ENCODE measurements at places on chromosomes 6 and 20.

DNA sequence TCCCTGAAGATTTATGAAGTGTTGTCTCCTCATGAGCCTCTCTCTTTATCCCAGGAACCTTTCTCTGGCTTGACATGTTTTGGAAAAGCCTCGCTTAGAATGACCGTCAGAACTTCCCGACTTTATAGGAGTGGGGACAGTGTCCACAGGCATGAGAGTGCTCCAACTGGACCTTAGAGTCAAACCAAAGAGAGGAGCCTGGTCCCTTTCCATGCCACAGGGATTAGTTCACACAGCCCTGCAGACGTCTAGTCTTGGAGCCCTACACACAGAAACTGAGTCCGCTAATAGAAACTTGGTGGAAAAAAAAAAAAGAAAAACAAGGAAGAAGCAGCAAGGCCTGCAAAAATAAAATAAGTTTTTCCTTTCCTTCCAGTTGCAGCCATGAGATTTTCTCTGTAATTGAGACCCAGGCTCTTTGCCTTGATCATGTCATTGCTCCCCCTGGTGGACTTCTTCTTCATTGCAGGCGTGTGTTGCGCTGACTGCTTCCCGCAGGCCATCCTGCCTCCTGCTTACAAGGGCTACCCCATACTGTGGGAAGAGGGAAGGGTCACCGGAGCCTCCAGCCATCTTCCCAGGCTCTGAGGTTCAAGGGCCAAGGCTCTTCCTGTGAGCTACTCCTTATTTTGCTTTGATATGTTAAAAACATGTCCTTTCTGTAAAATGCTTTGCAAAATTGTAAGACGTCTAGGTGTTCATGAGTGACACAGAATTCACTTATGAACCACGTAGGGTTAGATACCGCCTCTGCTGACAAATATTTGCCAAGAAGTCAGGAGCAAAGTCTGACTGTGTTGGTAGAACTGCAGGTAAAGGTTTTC is 201.0 kb downstream of the UST start:
- DNase-seq: peak; percentile 66

DNA sequence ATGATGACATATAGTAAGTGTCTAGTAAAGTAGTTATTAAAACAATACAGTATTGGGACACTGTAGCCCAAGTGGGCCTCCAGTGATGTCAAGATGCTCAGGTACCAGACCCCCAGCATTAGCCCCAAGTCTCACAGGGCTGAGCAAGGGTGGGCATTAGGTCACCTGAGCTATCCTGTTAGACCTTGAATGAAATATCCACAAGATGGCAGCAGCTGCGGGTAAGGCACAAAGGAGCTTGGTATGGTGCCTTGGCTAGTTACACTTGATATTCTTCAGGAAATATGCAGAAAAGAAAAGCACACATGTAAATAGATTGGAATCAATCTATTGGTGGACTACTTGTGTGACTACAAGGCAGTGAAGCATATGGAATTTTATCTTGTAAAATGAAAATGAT is 701.8 kb upstream of the ADGRB3 start:
- DNase-seq: no peak

- DNase-seq: no peak
These were observed 26.2 kb upstream of the HDAC2 start for GRCh38 chr6:113997116-113997515.

GRCh38 chr6:33189625-33190448 is 2.4 kb downstream of the COL11A2 start:
- DNase-seq: no peak

GRCh38 chr20:3059489-3059888 is 11.9 kb upstream of the OXT start:
- DNase-seq: no peak

- peak; percentile 21 for DNase-seq
These were observed 17.6 kb upstream of the SNAI1 start for GRCh38 chr20:49964964-49965780.

GRCh38 chr20:59605601-59606364 is 1.4 kb downstream of the PHACTR3 start:
- DNase-seq: no peak

DNA sequence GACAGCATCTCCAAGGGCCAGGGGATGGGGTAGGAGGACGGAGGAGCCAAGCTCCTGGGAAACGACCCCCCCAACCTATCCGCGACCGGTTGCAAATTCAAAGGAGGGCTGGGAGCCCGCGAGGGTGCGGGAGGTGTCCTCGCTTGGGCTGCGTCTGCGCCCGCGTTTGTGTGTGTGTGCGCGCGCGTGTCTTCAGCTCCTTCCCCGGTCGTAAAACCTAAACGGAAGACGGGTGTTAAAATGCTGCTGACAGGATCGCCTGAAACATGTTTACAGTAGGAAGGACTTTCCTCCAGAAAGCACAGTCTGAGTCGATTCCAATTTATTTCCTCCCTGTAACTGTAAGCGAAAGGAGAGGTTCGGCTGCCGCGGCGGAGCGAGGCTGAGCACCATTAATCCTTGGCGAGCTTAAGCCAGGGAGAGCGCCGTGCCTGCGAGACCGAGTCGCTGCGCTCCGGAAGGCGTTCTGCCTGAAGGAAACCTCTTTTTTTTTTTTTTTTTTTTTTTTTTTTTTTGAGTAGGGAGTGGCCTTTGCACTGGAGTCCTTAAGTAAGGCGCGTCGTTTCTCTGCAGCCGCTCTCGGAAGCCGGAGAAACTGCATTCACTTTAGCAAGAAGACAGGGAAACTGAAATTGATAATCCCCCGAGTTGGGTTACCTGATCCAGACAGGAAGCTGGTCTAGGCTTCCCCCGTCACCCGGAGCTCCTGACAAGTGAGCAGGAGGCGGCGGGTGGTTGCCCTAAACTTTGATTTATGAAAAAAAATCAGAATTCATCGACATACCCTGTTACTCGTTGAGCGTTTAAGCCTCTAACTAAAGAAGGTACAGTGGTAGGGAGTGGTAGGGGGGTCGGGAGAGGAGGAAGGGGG is 4.8 kb upstream of the SOX4 start:
- DNase-seq: no peak

- no peak for DNase-seq
These were observed 26.9 kb downstream of the CFAP61 start for GRCh38 chr20:20079102-20079784.

DNA sequence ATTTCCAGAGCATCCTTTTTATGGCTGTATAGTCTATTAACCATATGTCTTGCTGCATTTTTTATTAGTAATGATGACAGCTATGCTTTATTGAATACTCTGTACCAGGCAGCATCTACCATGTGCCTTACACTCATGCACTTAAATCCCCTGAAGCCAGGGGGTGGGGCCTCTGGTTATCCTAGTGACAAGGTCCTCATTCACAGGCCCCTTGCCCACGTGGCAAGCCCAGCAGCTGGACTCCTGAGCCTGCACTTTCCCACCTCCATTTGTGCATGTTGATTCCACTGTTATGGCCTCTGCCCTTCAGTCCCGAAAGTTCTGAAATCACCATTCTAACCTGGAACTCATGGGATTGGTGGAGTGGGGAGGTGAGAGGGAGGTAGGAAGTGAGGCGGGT is 22.3 kb downstream of the ACTR5 start:
- DNase-seq: no peak

DNA sequence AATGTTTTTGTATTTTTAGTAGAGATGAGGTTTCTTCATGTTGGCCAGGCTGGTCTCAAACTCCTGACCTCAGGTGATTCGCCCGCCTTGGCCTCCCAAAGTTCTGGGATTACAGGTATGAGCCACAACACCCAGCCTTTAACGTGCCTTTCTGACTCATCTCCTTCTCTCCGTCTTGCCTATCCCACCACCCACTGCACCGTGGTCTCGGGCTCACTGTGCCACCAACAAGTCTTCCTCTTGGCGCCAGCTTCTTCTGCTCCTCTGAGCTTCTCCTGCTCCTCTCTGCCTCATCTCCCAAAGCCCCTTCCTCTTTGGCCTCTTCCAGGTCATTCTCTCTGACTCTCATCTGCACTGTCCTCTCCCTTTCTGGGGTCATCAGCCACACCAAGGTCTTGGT is 41.0 kb downstream of the TMEM242 start:
- no peak for DNase-seq

DNA sequence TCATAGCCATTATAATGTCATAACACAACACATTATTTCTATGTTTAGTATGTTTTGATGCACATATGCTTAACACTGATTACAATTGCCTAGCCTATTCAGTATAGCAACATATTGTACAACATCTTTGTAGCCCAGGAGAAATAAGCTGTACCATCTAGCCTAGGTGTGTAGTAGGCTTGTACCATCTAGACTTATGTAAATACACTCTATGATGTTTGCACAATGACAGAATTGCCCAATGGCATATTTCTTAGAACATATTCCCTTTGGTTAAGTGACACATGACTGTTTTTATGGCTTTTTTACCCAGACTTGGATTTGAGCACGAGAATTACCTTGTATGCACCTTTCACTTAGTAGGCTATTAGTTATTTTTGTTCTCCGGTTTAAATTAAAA is 64.5 kb upstream of the HIVEP1 start:
- no peak for DNase-seq

- no peak for DNase-seq
These were observed 63.7 kb downstream of the SLC22A23 start for GRCh38 chr6:3392930-3393835.

DNA sequence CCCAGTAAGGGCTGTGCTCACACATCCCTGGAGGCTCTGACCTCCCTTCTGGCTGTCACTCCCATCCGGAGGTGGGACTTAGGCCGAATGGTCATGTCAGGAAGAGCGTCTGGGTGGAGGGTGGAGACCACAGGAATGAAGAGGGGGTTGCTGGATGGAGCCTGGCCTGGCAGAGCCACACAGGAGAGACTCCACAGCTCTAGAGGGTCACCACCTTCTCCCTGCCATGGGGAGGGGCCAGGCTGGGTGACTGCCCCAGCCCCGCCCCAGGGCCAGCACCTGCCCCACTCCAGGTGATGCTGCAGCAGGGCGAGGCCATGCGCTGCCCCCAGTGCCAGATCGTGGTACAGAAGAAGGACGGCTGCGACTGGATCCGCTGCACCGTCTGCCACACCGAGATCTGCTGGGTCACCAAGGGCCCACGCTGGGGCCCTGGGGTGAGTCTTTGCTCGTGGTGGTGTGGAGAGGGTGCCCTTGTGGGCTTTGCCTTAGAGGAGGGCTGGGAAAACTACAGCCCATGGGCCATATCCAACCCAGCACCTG is 20.6 kb downstream of the RBCK1 start:
- DNase-seq: no peak

- DNase-seq: no peak
These were observed 64.9 kb downstream of the SYCP2L start for GRCh38 chr6:10951675-10952282.

GRCh38 chr20:4061987-4062386 is 46.6 kb upstream of the RNF24 start:
- DNase-seq: no peak

DNA sequence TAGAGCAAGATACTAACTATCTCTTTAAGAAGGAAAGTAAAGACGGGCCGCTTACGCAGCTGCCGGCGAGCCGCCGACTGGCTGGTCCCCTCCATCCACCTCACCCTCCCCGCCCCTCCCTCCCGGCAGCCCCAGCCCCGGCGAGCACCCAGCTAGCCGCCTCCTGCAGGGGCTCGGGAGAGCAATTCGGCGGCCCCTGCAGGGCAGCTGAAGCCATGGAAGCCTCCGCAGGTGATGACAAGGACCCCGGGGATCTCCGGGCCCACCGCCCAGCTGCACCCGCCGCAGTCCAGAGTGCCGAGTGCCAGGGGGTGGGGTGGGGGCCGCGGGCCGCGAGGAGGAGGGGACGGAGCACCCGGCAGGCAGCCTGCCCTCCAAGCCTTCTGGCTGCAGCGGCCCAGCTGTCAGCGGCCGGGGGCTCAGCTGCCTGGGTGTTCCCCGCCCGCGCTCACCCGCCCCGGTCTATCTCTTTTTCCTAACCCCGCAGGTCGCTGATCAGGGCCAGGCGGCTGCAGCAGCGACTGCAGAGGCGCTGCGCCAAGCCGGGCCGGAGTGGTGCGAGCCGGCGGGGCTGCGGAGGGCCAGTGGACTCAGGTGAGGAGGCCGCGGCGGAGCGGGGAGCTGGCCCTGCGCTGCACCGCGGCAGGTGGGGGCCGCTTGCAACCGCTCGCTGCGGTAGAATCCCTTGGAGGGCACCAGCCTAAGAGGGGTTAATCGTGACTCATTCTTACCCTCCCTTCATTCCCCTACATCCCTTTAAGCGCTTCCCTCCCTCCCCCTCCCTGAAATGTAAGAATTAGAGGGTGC is at the start of gene SNPH:
SNPH (plus strand) TSS at position 128 of the 807 bp plus-strand sequence. CDS start 29,946 bp downstream, outside the sequence.
- DNase-seq: peak; percentile 53

DNA sequence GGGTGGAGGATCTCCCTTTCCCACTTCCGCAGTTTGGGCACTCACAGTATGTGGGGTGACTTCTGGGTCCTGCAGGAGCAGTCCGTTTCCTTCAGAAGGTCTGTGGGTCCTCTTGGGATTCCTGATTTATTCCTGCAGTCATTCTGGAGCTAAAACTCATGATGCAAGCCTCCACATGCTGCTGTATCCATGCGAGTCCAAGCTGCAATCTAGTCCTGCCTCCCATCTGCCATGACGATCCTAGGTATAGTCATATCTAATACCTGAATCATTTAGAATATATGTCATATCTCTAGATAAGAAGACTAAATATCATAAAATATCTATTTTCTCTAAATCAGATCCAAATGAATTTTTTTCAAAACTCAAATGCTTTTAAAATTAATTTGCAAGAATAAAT is 103.4 kb upstream of the AHI1 start:
- no peak for DNase-seq

GRCh38 chr6:113120582-113121285 is 736.4 kb upstream of the MARCKS start:
- DNase-seq: no peak

DNA sequence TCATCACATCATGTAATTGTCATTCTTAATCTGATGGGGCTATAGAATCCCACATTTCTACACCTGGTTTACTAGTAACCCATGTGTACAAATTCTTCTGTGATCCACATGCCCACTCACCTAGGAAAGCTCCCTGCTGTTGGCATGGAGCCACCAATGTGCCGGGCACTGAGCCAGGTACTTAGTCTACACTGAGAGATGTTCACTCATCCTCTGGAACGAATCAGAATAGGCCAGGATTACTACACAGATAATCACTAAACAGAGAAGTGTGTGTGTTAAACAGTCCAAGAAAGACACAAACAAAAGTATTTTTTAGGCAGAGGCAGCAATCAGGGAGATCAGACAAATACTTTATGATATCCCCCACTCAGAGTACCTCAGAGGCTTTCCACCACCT is 193.2 kb upstream of the VGLL2 start:
- no peak for DNase-seq

GRCh38 chr6:135266675-135267074 is 85.6 kb downstream of the MYB start:
- DNase-seq: no peak
